ENCODE measurements at places on chromosomes 13 and 19.
A peak's percentile ranks its signal among the peaks of the same experiment; 100 is the strongest.

- DNase-seq, result no peak
Observed at GRCh38 chr13:60273971-60274527, 110.3 kb upstream of the DIAPH3 start.

DNA sequence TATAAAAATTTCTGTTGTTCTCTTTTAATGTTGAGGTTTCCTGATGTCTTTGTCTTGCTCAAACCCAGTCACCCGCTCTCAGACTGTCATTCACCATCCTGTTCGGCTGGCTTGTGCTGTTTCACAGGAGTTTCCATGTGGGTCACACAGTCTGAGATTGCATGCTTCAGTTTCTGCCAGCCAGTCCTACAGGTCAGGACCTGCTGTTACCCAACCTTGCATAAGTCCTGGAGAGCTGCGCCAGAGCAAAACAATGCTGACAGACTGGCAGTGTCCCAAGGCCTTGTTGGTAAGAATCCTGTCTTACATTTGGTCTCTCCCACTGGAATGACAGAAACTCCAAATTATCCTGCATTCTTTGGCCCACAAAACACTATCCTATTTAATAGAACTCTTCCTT, 340.0 kb upstream of the SLITRK5 start:
- DNase-seq, result no peak

DNA sequence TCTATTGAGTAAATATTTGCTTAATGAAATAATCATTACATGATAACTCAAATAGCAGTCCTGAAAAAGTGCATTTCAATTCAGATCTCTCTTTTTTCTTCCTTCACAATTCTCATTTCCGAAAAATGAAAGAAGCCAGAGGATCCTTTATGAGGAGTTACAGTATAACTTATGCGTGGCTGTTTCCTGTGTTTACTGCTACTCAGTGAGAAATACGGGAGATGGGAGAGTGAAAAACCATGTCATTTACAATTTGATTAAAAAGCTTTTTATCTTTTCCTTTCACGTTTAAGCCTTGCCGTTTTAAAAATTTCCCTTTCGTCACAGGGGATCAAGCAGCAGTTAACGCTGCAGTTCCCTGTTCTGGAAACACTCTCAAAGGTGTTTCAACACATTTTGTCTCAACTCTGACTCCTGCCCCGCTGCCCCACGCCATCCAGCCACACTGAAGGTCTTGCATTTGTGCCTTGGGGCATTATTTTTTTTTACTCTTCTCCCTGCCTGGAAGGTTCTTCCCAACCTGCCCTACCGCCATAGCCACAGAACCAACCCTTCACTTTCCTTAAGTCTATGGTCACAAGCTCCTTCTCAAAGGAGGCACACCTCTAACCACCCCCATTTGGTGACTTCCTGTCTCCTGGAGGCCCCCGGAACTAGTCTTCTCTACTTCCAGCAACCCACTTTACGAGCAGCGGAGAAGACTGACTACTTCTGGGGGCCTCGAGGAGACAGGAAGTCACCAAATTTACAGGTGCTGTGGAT, 17.0 kb downstream of the KL start:
- DNase-seq, result peak; percentile 40

- DNase-seq, result no peak
Observed at GRCh38 chr13:78753435-78753834, 94.5 kb upstream of the OBI1 start.

GRCh38 chr19:37583340-37583739, 11.3 kb downstream of the ZNF571 start:
- DNase-seq, result no peak

GRCh38 chr19:23686621-23687423, at the start of gene ZNF675:
TSS of gene ZNF675 (minus strand) at chr19:23687212. CDS start at chr19:23687033, 179 bp downstream.
- DNase-seq, result peak; percentile 96

DNA sequence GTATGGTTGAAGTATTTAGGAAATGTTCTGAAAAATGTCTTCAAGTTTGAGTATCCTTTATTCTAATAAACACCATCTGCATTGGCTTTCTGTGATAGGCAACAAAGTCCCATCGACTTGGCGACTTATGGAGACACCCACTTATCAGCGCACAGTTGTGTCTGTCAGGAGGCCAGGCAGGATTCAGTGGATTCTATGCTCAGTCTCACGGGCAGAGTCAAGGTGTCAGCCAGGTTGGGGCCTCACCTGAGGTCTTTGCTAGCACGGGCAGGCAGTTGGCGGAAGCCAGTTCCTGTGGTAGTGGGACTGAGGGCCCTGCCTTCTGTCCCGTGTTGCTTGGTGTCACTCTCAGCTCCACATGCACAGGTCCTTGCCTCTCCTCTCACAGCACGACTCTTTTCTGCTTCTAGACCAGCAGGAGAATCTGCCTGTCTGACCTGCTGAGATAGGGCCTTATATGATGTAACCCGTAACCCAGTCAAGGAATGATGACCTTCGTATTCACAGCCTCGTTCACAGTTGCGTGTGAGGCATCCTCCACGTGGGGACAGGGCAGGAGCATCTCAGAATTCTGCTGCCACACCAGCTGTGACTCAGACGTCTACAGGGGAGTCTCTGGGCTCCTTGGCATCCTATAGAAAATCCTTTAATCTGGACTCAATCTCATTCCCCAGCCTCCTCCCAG, 10.0 kb downstream of the CUL4A start:
- peak; percentile 44 for DNase-seq

DNA sequence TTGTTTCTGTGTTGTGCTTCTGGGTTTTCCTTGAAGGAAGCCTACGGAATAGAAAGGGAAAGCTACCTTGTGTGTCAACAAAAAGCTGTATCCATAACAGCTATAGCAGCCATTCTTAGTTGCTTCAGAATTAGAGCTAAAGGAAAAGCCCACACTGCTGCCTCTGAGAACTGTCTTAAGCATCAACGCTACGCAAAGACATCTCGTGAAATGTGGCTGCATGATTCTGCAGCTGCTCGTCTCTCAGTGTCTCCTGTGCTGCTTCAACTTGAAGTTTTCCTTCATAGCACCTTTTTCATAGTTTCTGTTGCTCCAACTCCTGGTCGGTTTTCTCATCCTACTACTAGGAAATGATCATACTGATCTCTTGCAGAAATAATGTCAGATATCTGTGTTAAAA, 140.9 kb upstream of the MAB21L1 start:
- DNase-seq, result no peak

DNA sequence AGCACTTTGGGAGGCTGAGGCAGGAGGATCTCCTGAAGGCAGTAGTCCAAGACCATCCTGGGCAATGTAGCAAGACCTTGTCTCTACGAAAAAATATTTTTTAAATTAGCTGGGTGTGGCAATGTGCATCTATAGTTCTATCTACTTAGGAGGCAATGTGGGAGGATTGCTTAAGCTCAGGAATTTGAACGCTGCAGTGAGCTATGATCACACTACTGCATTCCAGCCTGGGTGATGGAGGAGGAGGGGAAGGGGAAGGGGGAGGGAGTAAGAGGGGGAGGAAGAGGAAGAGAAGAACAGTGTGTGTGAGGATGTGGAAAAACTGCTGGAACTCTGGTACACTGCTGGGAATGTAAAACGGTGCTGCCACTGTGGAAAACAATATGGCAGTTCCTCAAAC, 9.2 kb upstream of the CLIP3 start:
- DNase-seq, result no peak

- no peak for DNase-seq
Observed at GRCh38 chr13:110194451-110194850, 112.5 kb downstream of the COL4A1 start.

DNA sequence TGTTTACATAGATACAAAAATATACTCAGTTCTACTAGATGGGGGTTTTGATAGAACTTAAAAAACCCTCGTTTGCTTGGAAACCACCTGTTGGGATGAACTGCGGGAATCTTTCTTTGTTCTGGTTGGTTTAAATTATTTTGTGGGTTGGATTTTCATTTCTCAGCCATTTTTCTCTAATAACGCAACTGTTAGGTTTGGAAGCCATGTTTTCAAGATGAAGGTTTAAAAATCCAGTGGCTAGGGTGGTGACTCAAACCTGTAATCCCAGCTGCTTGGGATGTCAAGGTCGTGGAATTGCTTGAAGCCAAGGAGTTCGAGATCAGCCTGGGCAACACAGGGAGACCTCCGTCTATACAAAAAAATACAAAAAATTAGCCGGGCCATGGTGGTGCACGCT, 1.6 kb downstream of the URI1 start:
- no peak for DNase-seq

- no peak for DNase-seq
Observed at GRCh38 chr19:17536955-17537354, 18.5 kb upstream of the COLGALT1 start.

- DNase-seq, result peak; percentile 48
Observed at GRCh38 chr13:62035981-62036380, 620.3 kb upstream of the PCDH20 start.

GRCh38 chr19:3061182-3062161, 823 bp downstream of the TLE5 start:
- DNase-seq, result peak; percentile 80

DNA sequence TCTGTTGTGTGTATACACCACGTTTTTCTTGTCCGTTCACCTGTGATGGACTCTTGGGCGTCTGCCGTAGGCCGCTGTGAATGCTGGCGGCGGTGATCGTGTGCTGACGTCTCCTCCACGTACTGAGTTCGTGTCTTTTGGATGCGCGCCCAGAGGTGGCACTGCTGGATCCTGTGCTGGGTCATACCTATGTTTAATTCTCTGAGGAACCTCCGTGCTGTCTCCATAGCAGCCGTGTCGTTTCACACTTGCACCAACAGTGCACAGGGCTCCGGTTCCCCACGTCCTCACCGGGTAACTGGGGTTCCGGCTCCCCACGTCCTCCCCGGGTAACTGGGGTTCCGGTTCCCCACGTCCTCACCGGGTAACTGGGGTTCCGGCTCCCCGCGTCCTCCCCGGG, 56.2 kb downstream of the ATP11A start:
- DNase-seq, result no peak

- no peak for DNase-seq
Observed at GRCh38 chr19:53907690-53908089, 1.4 kb upstream of the CACNG7 start.

DNA sequence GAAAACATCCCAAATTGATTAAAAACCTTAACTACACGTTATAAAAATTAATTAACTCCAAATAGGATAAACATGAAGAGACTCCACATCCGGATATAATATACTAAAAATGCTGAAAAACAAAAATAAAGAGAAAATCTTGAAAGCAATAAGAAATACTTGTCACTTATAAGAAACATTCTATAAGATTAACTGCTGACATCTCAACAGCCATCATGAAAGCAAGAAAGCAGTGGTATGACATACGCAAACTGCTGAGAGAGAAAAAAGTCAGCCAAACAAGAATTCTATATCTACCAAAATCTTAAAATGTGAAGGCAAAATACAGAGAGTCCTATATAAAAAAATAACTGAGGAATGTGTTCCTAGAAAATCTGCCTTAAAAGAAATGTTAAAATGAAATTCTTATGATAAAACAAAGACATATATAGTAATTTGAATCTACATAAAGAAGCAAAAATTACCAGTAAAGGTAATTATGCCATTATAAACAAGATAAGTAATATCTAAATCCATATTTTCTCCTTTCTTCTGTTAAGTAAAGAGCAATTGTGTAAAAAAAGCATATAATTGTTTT, 1851.1 kb downstream of the PCDH9 start:
- peak; percentile 15 for DNase-seq

- no peak for DNase-seq
Observed at GRCh38 chr13:33721724-33722123, 96.2 kb upstream of the RFC3 start.

- peak; percentile 79 for DNase-seq
Observed at GRCh38 chr13:32415019-32415418, 12.9 kb downstream of the N4BP2L1 start.

DNA sequence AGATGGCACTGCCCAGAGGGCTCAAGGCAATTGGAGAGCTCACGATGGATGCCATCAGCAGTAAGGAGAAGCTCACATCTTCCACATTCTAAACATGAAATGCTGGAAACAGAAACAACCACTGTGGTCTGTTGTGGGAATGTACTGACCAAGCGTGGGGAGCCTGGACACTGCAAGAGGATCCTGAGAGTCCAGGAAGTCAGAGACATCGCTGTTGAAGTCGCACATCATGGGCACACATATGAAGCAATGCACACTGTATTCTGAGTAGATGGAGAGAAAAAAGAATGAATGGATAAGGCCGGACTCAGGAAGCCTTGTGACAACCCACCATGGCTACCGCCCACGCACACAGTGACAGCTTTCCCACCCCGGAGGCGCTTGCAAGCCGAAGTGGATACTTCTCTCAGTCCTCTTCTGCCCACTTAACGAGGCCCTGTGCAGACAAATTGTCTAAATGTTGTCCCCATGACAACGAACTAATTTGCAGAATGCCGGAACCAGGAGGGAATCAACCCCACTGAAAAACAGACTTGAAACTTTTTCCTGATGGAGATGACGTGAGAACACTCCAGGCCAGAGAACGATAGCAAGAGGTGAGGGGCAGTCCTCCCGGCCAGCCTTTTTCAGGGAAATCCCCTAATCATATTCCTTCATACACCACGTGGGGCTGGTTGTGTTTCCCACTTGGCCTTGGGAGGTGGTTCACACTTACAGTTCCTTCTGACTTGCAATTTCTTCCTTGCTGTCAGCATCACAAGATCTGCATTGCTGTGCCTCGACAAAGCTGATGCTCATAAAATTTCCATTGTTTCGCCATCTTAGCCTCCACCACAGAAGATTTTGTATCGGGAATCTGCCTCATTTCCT, 109.6 kb upstream of the SERP2 start:
- no peak for DNase-seq

GRCh38 chr13:110261166-110262081, 45.5 kb downstream of the COL4A1 start:
- no peak for DNase-seq

GRCh38 chr19:7916103-7916954, 1.7 kb downstream of the TGFBR3L start:
- peak; percentile 57 for DNase-seq

DNA sequence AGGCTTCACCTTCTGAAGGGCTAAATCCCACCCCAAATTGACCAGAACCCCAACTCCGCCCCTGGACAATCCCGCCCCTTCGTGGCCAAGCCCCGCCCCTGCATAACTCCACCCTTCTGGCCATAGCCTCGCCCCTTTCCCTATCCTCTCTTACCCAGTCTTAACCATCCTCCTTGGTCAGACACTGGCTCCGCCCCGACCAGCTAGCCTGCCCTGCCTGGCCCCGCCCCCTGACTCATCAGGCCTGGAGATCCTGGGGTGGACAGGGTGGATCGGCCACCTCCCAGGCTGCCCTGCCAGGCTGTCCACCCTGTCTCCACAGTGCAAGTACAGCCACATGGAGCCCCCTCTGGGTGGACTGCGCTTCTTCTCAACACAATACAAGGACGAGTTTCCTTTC, 8.0 kb upstream of the ZNF358 start:
- peak; percentile 85 for DNase-seq

- no peak for DNase-seq
Observed at GRCh38 chr13:57740719-57741118, 109.2 kb downstream of the PCDH17 start.

GRCh38 chr19:50460161-50460765, 16.0 kb upstream of the EMC10 start:
- no peak for DNase-seq

GRCh38 chr19:54160182-54160811, 776 bp upstream of the LENG1 start:
- DNase-seq, result peak; percentile 33

GRCh38 chr19:47603706-47604565, 5.0 kb upstream of the BICRA start:
- DNase-seq, result peak; percentile 26

GRCh38 chr19:16951529-16951928, 62.7 kb downstream of the F2RL3 start:
- no peak for DNase-seq

GRCh38 chr19:31099515-31100205, 249.6 kb downstream of the TSHZ3 start:
- DNase-seq, result no peak
